ENCODE measurements at places on chromosomes 12 and 14.

DNA sequence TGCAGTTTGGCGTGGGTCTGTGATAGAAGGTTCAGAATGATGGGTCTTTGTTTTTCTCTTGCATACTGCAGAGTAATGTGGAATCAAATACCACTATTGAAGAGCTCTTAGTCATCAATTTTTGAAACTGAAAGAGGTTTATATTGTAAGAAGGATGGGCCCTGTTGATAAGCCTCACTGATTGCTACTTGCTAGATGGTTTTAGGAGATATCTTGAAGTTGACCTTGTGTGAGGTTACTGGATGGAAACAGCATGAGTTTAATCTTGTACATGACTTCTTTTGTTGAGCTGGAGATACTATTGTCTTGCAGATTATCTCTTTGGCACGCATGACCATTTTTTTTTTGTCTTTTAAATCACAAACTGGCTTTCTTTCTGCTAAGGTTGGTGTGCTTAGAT, 13.8 kb downstream of the BICD1 start:
- peak; percentile 36 for DNase-seq

GRCh38 chr14:79464468-79464867, 746.8 kb downstream of the DIO2 start:
- DNase-seq, result no peak

DNA sequence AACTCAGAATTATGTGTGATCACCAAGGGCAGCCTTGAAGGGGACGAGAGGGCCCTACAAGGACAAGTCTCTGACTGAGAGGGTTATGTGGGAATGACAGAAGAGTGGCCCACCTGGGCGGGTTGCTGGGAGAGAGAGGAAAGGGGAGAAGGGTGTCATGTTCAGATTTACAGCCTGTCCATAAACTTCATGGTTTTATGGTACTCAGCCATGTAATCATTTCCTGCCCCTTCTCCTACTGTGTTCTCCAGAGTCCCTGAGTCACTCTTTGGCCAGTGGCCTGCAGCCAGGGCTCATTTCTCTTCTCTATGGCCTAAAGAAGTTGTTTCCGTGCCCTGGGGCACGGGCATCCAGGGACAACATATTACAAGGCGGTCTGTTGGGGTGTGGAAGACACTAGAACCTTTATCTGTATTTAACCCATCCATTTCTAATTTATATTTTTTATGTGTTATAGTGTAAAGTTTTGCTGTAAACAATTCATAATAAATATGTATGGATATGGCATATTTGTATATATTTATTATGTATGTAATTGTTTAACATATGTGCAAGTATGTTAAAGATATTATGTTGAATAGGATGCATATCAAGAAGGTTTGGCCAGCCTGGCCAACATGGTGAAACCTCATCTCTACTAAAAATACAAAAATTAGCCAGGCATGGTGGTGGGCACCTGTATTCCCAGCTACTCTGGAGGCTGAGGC, 26.9 kb downstream of the DDX47 start:
- DNase-seq, result no peak

DNA sequence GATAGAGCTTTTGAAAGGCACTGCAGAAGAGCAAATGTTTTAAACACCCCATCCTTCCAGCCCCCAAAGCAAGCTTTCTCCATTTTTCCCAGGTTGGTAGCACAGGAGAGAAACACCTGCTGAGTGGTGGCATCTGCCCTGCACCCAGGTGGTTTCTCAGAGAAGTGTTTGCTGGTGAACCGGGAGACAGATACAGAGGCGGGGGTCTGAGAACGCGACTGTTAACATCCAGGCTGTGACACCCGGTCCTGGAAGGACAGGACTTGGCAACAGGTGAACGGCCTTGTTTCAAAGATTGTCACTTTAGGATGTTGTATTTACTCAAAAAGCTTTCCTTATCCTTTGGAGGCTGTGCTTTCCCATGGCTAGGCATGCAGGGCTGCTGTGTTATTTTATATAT, 18.5 kb downstream of the MMAB start:
- DNase-seq, result no peak

GRCh38 chr12:125129179-125129571, 63.9 kb downstream of the AACS start:
- DNase-seq, result no peak

- DNase-seq, result no peak
Observed at GRCh38 chr12:77485961-77486854, 344.5 kb upstream of the NAV3 start.

DNA sequence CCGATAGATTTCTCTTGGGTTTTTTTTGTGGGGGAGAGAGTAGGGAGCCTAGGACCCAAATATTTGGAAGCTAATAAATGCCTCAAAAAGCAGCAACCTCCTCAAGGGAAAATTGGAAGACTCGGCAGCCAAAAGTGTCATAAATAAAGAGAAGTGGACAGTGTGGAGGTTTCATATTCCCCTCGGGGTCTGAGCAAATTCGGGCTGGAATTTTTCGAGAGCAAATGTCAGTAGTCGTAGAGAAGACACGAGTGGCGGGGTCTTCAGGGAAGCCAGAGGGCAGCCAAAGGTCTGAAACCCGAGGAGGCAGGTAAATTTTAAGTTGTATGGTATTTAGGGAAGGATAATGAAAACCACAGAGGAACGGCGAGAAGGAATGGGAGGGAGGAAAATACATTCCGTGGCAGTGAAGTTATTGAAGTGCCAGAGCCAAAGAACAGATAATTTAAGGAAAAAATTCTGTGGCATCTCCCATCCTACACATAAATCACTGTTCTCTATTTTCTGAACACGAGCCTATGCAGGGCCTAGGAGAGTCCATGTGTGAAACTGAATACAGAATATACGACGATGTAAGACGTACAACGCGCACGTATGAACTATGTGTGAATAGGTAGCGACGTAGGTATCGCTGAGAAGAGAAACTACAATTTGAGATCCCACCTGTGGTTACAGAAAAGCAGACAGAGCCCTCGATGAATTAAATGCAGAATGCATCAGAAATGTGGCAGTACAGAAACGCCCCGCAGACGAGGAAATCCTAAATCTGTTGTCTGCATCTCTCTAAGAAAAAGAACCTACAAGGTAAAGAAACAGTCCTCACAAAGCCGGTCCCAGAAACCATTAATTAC, 12.9 kb downstream of the BCL11B start:
- no peak for DNase-seq

DNA sequence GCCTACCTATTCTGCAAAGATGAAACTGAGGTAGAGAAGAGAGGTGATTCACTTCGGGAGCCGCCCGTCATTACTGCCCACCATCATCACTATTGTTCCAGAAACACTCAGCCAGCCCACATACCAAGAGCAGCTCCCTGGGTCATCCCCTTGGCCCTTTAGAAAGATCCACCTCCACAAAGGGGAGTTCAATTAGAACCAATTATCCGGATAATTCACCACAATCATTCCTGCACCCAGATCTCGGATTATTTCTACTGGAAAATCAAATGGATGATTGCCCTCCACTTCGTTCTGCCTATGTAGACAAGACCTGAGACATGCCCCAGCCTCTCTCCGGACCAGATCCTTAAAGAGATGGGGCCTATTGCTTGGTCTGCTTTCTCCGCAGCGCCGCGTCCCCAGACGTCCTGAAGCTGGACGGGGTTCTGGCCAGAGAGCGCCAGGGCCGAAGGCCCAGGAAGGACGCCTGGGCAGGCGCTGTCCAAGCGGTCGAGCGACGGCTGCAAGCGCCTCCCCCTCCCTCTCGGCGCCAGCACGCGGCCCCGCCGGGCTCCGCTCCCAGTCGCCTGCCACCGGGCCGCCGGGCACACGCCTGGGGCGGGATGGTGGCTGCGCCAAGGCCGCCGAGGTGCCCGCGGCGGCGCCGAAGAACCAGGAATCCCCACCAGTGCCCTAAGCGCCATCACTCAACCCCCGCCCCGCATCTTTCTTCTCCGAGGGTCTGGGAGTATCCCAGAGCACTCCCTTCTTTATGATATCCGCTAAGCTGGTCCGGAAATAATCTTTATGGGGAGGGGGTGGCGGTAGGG, 1.3 kb upstream of the ASCL1 start:
- no peak for DNase-seq

DNA sequence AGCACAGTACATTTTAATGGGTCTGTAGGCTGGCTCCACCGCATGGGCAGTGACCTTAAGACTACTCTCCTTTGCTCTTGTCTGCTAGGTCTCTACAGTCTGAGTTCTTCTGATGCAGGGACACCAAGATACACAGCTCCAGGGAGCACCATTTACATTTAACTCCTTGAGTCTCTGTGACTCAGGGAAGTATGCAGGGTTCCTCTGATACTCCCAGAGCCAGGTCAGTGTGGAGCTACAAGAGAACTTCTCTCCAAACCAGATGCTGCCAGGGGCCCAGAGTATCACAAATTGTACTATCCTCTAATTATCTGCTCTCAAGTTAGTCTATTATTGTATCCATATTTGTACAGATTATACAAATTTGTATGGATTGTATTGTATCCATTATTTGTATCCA, 15.2 kb downstream of the ZFP36L1 start:
- no peak for DNase-seq

DNA sequence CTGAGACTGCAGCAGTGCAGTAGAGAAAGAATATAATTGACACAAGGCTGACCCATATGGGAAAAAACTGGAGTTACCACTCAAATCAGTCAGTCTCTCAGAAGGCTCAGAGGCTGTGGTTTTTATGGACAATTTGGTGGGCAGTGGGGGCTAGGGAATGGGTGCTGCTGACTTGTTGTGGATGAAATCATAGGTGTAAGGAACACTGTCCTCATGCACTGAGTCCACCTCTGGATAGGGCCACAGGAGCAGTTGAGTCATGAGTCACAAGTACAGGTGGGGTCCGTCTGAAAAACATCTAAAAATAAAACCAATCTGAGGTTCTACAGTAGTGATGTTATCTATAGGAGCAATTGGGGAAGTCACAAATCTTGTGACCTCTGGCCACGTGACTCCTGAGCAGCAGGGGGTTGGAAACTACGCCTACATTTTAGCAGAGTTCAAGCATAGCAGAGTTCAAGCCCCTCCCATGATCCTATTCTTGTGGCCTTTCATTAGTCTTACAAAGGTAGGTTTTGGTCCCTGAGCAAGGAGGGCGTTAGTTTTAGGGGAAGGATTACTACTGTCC, 18.1 kb upstream of the SGPP1 start:
- DNase-seq, result no peak

- no peak for DNase-seq
Observed at GRCh38 chr12:102063069-102063468, 1.3 kb upstream of the WASHC3 start.

DNA sequence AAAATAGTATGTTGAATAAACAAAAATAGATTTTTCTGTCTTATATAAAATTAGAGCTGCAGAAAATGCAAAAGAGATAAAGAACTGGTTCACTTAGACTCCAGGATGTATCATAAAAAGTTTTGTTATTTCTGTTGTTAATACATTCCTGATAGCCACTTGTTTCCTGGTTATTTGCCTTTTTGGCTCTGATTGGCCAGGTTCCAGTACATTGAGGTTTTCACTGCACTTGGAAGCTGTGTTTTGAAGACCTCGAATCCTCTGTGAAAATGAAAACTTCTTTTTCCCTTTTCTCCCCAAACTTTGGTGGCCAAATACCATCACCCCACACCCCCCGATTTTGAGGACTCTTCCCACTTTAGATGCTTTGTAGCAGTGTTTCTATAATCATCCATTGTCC, 525.3 kb downstream of the MED13L start:
- no peak for DNase-seq

DNA sequence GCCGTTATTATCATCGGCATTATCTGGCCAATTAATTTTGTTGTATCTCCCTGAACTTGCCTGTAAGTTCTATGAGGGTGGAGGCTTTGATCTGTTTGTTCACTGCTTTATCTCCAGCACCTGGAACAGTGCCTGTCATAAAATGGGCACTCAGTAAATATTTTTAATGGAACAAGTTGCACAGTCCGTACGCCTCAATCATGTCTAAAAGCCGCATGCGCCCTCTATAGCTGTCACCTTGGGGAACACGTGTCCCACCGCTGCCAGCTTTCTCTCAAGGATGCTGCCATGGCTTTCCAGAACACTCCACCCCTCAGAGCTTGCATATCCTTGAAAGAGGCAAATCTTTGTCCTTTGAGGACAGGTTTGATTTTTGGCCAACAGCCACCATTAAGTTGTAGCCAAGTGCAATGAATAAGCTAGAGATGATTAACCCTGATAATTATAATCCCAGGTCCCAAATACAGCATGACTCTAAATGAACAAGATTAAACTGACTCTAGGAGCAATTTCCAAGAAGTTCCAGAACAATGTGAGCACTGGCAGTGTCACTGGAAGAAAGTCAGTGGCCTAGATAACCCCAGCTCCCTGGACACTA, 55.1 kb downstream of the ERH start:
- no peak for DNase-seq

GRCh38 chr14:33949411-33949893, 1.4 kb downstream of the EGLN3 start:
- DNase-seq, result no peak

GRCh38 chr12:95918194-95918993, 24.0 kb downstream of the CCDC38 start:
- DNase-seq, result peak; percentile 14
